ENCODE measurements at places on chromosomes 5 and 9.

DNA sequence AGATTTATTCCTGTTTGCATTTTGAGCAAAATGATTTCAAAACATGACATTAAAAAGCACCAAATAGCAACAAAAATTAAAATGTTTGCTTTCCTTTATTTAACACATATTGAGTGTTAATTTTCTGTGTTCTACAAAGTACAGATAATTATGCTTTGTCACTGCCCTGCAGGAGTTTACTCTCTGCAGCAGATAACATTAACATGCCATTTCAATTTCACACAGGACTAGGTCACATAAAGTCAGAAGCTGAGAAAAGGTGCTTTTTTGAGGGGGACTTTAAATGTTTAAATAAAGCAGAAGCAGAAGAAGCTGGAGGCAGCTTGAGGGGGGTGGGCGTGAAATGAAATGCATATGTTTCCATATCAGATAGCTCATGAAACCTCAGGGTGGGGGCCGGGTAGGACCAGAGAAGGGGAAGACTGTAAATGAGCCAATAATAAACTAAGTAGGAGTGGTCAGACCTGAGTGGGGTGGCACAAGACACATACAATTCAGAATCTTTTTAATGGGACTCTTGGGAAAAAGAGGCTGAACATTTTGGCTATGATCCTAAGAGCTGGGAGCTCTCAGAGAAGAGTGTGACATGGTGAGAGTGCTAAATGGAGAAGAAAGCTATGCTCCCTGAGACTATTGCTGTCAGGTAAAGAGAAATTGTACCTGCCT, 387.5 kb downstream of the FAM170A start:
- DNase-seq, result no peak

DNA sequence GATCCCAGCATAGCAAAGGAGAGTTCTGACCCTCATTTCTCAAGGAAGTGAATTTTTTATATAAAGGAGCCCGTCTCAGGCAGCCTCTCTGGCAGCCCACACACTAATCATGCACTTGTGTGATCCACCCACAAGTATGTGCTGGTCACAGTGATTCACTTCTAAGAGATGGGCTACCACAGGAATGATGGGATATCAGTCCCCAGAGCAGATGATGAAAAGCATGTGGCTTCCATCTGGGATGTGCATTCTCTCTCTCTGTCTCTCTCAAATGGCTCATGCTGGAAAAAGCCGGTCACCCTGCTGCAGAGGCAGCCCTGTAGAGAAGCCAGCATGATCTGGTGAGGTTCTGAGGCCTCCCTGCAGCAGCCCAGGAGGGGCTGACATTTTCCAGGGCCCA, 74.2 kb upstream of the ADCY2 start:
- DNase-seq, result no peak

DNA sequence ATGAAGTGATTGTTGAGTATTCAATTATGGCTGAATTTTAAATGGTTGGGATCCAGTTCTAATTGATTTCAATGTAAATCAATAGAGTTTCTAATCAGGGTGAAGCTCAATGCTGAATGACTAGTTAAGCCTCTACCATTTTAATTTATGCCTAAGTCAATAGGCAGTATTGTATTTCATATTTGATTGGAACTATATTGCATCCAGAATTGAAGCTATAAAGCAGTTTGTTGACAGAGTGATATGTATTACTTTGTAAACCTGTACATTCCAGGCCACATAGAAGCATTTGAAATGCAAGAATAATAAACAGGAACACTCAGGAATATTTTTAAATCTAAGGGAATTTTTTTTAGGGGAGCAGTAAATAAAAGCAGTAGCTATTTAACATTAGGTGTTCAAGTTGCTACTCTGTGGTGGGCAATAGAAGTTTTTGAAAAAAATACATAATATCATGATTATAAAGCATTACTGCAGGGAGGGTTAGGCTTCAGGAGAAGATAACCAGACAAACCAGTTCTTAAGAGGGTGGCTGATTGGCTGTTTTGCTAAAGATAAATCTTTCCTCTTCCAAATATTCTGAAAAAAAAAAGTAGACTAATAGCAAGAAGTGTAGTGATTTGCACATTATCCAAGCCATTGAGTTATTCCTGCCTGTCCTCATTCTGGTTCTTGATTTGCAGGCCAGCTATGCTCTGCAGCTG, 492.0 kb upstream of the MEF2C start:
- DNase-seq, result no peak

DNA sequence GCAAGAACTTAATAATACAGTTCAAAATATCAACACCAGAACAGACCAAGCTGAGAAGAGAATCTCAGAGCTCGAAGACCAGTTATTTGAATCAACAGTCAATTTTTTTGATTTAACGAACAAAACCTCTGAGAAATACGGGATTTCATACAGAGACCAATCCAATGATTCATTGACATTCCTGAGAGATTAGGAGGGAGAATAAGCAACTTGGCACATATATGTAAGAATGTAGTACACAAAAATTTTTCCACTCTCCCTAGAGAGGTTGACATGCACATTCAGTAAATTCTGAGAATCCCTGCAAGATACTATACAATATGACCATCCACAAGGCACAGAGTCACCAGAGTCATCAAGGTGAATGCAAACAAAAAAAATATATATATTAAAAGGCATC, 1577.3 kb upstream of the C9orf72 start:
- DNase-seq, result no peak

- DNase-seq, result no peak
These were observed 1.2 kb upstream of the PHYHD1 start for GRCh38 chr9:128919402-128920089.

DNA sequence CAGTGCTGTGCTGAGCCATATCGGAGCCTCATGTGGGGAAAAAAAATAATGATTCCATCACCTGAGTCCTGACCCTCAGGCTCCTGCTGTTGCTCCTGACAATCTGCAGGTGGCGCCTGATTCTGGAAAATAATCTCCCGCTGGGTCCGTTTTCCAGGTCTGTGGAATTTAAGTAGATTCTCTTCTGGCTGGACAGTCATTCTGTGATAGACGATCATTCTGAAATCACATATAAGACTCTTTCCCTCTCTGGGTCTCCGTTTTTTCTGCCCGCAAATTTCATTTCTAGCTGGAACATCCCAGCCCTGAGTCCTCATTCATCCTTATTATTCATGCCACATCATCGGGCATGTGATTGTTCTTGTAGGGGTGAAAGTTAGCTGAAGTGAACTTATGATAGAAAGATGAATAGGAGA, 22.1 kb upstream of the STXBP1 start:
- no peak for DNase-seq

DNA sequence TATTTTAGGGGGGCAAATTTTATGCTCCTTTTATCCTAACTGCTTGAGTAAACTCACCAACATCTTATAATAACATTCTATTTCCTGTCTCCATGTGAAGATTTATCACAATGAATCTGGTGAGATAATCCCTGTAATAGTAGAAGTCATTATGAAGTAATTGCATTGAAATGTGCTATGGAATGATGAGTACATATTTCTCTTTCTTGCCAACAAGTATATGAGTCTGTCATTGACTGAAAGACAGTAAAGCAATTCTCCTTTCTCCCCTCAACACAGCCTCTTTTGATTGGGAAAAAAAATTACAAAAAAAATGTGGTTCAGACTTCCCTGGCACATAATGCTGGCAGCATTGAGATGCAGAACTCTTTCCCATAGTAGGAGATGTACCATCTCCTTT, 459.2 kb upstream of the RGMB start:
- no peak for DNase-seq

- no peak for DNase-seq
These were observed 28.5 kb downstream of the AOPEP start for GRCh38 chr9:94754976-94755475.

GRCh38 chr9:90555351-90556057, 87.1 kb downstream of the DIRAS2 start:
- DNase-seq, result no peak

- no peak for DNase-seq
These were observed 62.0 kb downstream of the RASGRF2 start for GRCh38 chr5:81021951-81022687.

- DNase-seq, result no peak
These were observed 247.7 kb downstream of the PJA2 start for GRCh38 chr5:109161914-109162683.

DNA sequence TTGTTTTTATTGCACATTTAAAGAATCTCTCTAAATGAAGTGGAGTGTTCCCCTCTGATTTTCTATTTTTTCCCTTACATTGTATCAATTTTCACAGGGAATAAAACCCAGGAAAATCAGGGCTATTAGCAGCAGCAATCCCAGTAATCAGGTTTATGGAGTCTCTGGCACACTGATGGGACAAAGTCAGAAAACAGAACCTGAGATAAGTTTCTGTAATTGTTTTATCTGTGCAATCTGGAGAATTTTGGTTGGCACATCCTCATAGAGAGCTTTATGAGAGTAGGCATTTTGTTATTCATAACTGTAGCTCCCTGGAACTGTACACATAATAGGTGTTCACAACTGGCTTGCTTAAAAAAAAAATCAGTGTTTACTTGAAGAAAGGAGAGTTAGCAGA, 96.9 kb upstream of the IL6ST start:
- DNase-seq, result no peak

DNA sequence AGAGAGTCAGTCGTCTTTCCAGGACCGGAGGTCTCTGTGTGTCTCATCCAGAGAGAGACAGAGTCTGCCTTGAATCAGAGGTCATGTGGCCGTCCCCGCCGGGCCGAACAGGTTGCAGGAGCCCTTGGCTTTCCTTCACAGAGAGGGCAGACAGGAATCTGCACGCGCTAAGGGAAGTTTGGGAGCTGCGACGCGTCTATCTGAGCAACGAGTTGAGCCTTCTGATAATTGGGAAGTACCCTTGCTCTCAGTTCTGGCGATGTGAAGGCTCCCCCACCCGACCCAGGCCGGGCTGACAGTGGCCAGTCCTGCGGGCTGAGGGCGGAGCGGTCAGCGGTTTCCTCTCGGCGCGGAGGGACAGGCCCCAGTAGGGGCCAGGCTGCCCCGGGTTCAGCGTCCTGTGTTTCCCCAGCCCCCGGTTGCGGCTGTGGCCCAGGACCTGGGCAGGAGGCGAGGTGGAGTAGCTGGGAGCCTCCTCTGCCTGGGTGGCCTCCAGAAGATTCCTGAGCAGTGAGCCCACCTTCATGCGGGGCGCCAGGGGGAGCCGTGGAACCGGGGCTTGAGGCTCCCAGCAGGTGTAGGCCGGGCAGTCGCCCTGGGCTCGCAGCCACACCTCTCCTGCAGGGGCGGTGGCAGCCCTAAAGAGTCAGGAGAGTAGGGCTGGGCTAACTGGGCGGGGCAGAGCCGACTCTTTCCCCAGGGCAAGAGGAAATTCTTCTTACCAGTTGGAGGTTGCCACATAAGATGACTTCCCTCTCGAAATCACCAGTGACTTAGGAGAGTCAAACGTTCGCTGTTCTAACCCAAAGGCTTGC, 13.9 kb downstream of the NR2F1 start:
- DNase-seq, result no peak

DNA sequence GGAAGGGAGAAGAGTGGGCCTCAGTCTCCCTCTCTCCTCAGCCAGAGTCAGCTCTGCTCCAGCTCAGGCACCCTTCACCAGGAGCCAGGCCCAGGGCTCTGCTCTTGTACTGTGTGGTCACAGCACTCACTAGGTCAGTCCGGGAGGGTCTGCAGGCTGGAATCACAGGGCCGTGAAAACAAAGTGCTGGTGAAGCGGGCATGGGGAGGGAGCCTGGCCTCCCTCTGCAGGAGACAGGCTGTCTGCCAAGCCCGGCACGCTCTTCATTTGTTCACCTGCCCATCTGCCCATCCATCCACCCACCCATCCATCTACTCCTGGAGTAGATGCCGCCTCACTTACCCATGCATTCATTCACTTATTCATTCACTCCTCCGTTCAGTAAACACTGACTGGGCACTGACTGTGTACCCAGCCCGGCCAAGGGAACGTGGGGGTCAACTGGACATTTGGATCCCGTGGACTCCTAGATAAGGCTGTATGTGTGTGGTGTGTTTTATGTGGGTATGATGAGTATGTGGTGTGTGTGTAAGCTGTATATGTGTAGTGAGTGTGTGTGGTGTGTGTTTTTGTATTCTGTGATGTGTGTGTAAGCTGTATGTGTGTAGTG, 3.6 kb downstream of the SPAAR start:
- no peak for DNase-seq

GRCh38 chr5:51487952-51488351, 104.7 kb downstream of the ISL1 start:
- no peak for DNase-seq

GRCh38 chr5:100889165-100889743, 13.8 kb downstream of the ST8SIA4 start:
- DNase-seq, result peak; percentile 55

- DNase-seq, result no peak
These were observed 101.1 kb downstream of the RGS3 start for GRCh38 chr9:113564498-113565237.

DNA sequence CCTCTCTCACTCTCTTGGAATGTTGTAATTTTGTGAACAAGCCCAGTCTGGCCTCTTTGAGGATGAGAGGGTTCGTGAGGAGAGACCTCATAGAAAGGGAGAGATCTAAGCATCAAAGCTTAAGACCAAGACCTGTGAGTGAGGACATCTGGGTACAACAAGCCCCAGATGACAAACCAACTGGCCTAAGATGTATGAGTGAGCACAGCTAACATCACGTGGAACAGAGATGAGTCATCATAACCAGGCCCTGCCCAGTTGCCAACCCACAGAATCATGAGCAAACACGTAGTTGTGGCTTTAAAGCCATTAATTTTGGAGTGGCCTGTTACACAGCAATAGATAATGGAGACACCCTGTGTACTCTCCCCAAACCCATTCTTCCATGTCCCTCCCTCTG, 439.1 kb upstream of the KIF2A start:
- DNase-seq, result no peak

DNA sequence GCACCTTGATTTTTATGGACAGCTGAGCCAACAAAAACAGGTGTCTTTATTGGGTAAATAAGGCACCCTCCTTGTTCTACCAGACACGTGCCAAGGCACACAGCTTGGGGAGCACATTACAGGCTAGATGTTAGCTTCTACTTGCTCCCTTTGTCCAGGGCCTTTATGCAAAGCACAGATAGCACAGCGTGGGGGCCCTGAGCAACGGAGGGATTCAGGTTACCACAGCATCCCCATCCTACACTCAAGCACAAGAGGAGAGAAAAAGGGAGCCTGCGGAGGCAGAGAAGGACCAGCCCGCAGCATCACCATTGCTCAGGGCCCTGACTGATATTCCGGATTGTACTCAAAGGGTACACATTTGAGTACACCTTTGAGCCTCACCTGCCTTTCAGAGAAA, 181.7 kb upstream of the KIF2A start:
- DNase-seq, result no peak

DNA sequence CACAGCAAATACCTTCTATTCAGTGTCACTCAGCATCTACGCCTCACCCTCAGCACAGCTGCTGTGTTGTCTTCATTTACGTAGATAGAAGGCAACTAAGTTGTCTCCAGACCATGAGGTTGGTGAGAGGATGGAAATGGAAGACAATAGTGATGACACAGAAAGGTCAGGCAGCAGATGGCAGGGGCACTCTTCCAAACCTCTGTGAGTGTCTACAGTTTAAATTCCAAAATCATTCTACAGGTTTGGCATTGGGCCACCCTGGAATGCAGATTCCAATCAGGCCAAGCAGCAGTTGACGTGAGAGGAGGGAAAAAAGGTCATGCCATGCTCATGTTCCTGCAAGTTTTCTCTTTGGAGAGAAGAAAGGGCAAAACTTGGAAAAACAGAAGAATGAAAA, 68.7 kb upstream of the ADAMTSL1 start:
- no peak for DNase-seq
